ELF-1 (cell line): ENCODE measurements at places on chromosomes 2 and 18.

GRCh38 chr2:156325688-156326525 is 6.6 kb downstream of the NR4A2 start:
- DNase-seq = no peak

- no peak for DNase-seq
These were observed 162.5 kb upstream of the SETBP1 start for GRCh38 chr18:44518091-44518615.

DNA sequence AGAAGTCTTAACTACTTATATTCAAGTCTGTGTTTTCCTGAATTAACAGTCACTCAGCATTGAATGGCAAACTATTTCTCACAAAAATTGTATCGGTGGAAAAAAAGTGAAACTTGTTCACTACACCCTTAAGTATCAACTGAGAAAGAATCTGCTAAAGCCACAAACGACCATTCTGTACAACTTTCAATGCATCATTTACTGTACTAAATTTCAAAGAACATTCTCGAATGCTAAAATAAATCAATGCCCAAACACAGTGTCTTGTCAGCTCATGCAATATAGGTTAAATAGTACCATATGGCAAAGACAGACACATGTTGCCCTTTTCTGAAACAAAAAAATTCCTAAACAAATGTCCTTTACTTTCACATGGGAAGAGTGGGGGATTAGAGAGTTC is 9.0 kb downstream of the ZNF516 start:
- DNase-seq = no peak

DNA sequence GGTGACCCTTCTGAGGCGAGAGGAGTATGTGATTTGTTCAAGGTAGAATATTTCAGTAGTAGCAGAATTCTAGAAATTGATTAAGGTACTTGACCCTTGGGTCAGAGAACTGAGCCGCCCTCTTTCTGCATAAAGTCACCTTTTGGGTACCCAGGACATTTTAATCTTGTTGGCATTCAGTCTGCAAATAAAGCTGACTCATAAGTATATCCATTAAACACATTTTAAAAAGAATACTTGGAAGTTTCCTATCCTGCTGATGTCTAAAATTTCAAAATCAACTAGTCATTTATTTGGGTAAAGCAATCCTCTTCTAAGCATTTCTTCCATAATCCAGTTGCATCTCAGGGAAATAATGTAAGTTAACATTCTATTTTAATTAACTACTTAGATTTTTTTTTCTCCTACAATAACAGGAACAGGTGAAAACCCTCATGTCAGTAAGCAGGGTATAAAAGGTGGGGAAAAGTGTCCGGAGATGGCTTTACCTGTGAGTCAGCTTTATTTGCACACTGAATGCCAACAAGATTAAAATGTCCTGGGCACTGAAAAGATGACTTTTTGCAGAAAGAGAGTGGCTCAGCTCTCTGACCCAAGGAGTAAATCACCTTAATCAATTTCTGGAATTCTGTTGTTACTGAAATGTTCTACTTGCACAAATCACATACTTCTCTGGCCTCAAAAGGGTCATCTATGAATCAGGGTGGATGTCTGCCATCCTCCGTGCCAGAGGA is 78.7 kb upstream of the ITGA6 start:
- DNase-seq = no peak

- DNase-seq = no peak
These were observed 66.1 kb downstream of the ACVR1 start for GRCh38 chr2:157810037-157810436.

GRCh38 chr2:240300261-240300821 is 135.1 kb upstream of the GPC1 start:
- DNase-seq = peak; percentile 69

DNA sequence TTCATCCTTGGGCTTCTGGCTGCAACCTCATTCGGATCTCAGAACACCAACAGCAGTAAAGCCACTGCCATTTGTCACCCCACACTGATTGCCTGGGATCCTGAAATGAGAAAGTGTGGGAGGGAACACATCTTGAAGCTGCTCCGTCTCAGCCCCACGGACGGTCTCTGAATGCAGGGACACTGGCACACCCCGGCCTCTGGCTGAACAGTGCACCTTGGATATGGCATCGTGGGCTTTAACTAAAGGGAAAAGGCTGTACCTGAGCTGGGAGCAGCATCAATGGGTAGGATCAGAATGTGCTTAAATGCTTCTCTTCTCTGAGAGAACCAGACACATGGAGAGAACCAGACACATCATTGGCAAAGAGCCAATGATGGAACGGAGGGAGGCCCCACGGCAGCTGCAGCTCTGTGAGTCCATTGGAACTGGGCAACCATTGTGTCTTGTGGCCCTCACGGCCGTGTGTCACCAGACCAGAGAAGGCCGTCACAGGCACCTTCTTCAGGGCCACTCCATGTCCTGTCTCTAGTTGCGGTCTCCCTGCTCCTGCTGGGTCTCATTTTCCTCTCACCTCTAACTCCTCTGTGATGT is 193.4 kb upstream of the MYT1L start:
- DNase-seq = no peak

GRCh38 chr2:206940546-206940945 is 1.2 kb downstream of the CPO start:
- no peak for DNase-seq

- no peak for DNase-seq
These were observed 23.9 kb downstream of the ANTXR1 start for GRCh38 chr2:69036926-69037325.

- no peak for DNase-seq
These were observed 5.9 kb upstream of the USP40 start for GRCh38 chr2:233572468-233572867.

GRCh38 chr18:70082430-70082829 is 123.1 kb downstream of the RTTN start:
- no peak for DNase-seq

DNA sequence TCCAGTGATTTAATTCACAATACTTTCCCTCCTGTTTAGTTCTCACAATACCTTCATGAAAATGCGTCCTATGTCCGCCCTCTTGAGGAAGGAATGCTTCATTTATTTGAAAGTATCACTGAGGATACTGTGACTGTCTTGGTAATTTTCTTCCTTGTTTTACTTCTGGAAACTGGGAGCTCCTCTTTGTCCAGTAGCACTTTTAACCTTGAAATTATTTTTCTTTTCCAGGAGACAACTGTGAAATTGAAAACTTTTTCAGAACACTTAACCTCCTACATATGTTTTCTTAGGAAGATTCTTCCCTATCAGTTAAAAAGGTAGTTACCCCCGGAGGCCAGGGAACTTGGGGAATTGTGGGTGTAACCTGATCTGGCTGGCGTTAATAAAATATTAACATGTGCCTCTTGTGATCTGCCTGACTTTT is 58.9 kb upstream of the STON1 start:
- peak; percentile 41 for DNase-seq

- DNase-seq = no peak
These were observed 13.6 kb upstream of the NARS1 start for GRCh38 chr18:57635003-57635822.
